ENCODE measurements at places on chromosomes 4 and X.
A peak's percentile ranks its signal among the peaks of the same experiment; 100 is the strongest.

DNA sequence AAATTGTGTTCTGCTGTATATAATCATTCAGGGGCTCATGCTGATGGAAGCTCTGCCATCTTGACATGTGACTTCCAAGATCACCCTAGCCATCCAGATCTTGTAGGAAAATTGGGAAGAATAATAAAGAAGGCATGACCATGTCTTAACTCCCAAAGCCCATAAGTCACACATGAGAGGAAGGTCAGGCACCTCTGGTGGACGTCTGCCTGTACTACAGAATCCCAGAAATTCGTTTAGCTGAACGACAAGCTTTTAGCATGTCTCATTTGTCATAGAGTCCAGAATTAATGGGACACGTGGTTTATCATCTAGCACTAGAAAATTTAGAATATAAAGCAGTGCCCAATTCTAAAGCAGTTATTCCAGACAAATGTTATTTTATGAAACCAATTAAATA lies 212.7 kb downstream of the CENPC start:
- DNase-seq = no peak

- DNase-seq = peak; percentile 15
These were observed 7.6 kb downstream of the CXCL13 start for GRCh38 chr4:77613267-77613666.

DNA sequence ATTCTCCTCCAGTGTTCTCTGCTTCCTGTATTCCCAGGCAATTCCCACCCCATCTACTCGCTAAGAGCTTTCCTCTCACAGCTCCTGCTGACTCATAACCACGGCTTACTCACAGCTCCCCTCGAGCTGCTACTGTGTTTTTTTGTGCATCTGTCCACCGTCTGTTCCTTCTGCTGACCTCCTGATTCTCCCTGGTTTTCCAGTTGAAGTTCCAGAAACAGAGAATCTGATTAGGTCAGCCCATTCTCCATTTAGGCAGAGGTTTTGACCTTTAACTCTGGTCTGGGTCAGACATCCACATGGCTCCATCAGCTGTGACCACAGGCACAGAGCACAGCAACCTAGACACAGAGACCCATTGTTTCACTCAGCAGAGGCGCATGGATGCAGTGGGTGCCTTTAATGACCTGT lies 5.5 kb upstream of the SMIM20 start:
- DNase-seq = no peak

- no peak for DNase-seq
These were observed 136.7 kb upstream of the C1QTNF7 start for GRCh38 chr4:15291122-15291521.

GRCh38 chr4:118790544-118790943 lies 45.4 kb downstream of the SEC24D start:
- no peak for DNase-seq

DNA sequence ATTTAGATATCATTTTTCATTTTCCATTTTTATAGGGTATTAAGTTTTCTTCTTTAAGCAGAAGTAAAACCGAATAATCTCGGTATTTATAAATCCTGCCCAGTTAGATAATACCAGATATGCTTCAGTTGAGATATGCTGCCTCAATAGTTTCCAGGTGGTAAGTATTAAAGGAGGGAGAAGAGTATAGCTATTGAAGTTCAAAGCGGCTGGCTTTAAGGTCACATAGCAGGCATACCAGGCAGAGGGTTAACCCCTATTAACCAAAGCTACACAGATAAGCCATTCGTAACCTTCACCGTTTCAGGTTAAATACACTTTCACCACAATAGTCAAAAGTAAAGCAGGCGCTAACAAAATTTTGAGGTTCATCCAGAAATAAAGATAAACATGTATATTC lies 54.2 kb downstream of the EDNRA start:
- DNase-seq = no peak
